Cardiac septum (tissue), 1 donor: ENCODE measurements at places on chromosomes 2 and 18.

DNA sequence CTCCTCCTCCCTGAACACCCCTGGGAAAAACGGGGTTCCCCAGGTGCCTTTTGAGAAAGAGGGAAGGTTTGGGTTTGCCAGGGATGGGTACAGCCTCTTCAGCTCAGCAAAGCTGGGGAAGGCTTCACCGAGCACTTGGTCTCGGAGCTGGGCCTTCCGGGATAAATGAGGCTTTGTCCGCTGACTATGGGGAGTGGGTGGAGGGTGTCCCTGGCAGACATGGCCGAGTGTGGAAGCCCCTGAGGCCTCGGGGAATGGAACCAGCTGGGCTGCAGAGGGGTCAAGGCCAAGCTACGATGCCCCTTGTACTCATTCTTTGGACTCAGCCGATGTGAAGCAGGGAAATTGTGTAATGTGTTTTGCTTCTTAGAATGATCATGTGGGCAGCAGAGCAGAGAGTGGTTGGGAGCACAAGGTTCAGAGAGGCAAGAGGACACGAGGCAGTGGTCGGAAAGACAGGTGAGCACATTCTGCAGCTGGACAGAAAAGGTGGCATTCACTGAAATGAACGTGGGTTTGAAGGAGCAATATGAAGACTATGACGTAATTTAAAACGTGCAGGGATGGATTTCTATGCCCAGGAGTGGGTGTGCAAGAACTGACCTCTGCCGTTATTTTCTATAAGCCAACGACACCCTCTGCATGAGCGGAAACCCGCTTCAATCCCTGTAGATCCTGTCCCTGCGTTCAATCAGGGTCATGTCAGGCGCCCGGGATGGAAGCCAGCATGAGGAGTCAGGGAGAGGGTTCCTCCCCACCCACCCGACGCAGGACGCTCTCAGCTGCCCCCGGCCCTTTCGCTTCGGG, 142.6 kb downstream of the PXDN start:
- peak; percentile 74 for DNase-seq

DNA sequence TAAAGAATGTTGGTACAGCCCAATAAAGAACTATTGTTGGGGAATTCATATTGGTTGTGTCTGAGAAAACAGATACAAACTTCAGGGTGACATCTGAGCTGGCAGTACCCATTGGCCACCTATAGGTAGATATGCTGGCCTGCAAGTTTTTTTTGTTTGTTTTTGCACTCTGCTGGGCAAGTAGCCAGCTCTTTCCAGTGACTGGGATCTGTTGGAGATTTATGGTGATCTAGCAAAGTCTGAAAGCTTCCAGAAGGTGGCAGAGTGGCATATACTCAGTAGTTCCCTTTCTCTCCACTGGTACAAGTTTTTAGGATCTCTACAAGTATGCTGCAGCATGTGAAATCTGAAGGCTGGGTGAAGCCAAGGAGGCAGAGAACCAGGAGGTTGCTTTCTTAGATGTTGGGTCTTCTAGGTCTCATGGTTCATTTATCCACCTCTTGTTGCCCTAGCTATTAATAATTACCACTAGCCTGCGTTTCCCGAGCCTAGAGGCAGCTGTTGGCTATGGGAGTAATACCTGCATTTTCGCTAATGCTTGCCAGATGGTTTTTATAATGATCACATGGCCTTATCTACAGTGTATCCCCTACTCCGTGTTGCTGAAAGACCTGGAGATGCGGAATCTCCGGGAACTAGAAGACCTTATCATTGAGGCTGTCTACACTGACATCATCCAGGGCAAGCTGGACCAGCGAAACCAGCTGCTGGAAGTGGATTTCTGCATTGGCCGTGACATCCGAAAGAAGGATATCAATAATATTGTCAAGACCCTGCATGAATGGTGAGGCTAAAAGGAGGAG, 9.5 kb downstream of the COPS7B start:
- no peak for DNase-seq

DNA sequence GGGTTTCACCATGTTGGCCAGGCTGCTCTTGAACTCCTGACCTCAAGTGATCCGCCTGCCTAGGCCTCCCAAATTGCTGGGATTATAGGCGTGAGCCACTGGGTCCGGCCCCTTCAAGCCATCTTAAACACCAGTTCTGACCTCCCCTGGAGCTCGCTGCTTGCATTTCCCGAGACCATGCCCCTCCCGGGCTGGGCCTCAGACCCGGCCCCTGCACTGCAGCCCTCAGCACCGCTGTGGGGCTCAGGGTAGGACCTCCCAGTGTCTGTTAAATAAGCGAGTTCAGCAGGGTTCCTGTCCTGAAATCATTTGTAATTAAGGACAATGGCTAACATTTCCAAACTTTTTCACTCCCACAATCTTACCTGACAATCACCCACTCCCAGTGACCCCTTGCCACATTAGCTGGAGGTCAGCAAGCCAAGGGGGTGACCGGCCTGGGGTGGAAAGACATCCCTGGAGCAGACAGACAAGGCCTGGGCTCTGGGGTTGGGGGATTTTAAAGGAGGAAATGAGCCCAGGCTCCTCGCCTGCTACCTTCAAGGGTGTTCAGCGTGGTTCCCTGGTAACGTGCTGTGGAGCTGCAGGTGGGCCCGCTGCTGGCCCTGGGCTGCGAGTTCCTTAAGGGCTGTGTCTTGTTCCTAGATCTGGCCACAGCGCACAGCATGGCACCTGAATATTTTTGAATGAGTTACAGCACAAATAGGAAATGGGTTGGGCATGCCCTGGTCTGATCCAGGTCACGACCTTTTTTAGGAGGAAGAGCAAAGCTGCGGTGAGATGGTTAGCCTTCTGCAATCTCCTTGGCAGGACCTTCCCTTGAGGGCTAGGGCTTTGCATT, 15.1 kb downstream of the CYS1 start:
- DNase-seq, result no peak

- DNase-seq, result no peak
These were observed 613.1 kb downstream of the ZEB2 start for GRCh38 chr2:143906850-143907249.

- DNase-seq, result no peak
These were observed 1.9 kb downstream of the CD302 start for GRCh38 chr2:159795841-159796690.

- DNase-seq, result no peak
These were observed 8.9 kb upstream of the GALNT1 start for GRCh38 chr18:35572644-35573043.

GRCh38 chr2:196957442-196957841, 30.9 kb upstream of the PGAP1 start:
- no peak for DNase-seq

GRCh38 chr2:240125742-240126141, 10.4 kb downstream of the COPS9 start:
- DNase-seq, result peak; percentile 57

DNA sequence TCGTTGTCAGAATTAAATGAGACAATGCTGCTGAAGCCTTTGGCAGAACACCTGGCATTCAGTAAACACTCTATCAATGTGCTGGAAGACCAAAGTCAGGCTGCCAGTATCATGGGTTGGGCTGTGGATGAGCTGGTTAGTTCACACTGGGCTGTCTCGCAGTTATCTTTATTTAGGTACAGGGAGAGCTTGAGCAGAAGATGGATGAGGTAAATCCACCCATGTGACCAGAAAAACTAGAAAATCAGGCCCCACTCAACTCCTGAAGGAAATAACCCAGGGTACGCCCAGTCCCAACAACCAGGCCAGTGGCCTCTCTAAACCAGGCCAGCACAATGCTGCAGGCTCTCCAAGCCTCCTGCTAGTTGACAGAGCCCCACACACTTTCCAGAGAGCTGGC, 330.3 kb downstream of the TNS1 start:
- DNase-seq, result no peak

DNA sequence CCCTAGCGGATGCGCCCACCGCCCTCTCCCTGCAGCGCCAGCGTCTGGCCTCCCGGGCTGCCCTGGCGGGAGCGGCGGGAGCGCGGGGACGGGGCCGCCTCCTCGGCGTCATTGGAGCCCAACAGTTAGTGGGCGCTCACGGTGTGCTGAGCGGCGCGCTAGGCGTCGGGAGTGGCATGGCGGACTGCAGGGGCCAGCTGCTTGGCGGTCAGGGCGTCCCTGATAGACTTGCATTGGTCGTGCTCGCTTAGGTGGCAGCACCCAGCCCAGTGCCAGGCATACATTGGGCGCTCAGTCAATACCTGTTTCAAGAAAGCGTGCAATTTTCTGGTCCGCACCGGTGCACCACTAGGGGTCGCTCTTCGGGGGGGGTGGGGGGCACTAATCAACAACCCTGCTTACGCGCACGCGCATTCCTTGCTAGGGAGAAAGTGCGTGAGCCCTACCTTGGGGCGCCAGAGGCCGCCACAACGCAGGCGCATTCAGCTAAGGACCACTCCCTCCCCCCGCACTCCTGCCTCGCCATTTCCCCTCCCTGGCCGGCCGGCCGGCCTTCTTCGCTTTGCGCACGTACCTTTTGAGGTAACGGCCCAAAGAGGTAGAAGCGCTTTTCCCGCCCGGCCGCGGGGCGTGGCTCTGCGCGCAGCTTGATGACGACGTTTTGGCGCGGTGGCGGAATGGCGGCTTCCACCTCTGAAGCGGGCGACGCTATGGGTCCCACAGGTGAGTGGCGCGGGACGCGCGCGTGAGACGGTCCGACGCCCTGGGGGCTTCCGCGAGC, 411 bp upstream of the MZT2A start:
- peak; percentile 96 for DNase-seq

DNA sequence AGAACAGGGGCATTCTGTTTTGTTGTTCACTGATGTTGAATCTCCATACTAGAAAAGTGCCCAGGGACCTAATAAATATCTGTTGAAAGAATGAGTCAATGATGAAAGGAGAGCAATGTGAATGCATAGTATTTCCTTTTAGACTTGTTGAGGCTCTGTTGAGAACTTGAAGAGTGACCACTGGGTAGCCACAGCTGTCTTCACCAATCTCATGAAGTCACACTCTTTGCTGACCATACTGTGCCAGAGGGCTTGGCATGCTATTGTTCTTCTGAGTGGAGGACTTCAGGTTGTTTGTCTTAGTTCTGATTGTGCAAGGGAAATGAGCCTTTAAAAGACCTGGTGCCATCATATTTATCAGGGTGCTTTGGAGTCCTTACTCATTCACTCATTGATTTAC, 41.6 kb upstream of the NT5C1B start:
- no peak for DNase-seq

DNA sequence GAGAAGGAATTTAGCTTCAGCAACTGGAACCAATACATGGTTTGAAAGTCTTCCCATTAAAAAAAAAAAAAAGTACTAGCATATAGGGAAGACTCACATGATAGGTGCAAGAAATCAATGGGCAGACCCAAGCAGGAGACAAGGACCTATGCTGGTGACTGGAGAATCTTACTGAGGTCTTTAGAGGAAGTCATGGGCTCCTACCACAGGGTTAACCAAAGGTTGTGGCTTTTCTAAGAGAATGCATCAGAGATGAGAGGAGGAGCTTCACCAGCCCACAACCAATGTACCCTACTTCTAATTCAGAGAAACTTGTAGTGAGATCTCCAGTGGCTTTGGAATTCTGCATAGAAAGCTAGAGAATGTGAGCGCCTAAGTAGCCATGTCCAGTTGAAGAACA, 207.4 kb downstream of the NCKAP5 start:
- DNase-seq, result no peak

- DNase-seq, result no peak
These were observed 863.4 kb upstream of the KLHL29 start for GRCh38 chr2:22521620-22522019.

GRCh38 chr2:77034445-77034844, 487.7 kb downstream of the LRRTM4 start:
- DNase-seq, result no peak

DNA sequence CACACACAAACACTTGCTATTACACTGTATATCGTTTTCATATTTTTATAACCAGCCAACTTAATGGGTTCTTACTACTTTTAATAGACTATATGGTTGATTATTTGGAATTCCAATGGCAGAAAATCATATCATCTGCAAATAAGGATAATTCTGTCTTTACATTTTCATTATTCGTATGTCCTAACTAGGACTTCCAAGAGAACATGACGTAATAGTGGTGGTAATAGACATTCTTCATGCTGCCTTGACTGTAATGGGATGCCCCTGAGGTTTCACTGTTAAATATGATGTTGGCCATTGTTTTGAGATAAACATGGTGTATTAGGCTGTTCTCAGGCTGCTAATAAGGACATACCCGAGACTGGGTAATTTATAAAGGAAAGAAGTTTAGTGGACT, 45.2 kb downstream of the DYNAP start:
- no peak for DNase-seq

GRCh38 chr18:3454365-3455089, 4.6 kb downstream of the TGIF1 start:
- DNase-seq, result no peak

DNA sequence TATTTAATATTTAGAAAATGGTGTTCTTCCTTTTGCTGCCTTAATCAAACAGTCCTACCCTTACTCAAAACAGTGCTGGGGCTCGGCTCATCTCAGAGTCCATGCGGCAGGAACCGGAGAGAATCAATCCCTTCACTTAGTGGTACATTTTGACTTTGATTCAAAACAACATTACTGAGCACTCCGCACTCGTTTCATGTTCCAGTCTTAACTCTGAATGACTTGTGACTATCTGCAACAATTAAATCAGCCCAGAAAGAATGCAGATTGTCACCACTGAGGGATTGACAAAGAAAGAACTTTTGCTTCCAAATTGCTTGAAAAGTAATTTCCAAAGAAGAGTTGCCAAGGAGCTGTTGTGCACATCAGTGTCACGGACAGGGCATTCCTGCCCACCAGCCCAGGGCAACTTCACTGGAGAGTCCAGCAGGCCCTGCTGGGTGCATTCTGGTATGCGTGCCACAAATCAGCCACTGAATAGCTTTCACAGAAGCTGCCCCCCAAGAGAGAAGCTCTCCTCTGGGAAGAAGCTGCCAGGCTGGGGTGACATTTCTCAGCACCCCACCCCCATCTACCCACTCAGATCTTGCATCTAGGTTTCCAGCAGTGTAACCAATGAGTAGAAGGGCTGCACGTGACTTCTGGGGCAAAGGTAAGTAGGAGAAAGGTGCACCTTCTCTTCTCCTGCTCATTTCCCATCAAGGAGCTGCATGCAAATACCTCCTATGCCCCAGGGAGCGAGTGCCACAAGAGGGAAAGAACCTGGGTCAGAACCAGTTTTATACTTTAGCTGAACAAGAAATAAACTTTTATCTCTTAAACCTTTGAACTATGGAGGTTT, 84.6 kb upstream of the ATP8B1 start:
- no peak for DNase-seq

GRCh38 chr18:48898521-48898920, 52.2 kb downstream of the SMAD7 start:
- no peak for DNase-seq

GRCh38 chr2:231640641-231641111, 48.0 kb downstream of the TEX44 start:
- DNase-seq, result no peak
